GM13977 (cell line): ENCODE measurements at places on chromosomes 7 and 10.

DNA sequence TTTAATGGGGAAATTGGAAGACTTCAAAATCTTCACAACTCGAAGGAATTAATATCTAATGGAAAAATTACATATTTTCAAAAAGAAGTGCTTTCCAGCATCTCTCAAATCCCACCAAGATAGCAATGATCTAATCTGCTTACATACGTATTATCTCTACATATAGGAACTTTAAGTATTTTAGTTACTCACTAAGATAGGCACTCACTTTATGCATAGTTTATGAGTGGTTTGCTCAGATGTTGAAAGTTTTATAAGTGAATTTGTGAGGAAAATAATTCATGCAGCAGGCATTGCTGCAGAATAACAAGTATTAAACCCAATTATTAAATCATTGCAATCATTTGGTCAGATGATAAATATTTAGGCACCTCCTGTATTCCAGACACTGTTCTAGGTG lies 2.3 kb upstream of the CYTH3 start:
- no peak for DNase-seq

DNA sequence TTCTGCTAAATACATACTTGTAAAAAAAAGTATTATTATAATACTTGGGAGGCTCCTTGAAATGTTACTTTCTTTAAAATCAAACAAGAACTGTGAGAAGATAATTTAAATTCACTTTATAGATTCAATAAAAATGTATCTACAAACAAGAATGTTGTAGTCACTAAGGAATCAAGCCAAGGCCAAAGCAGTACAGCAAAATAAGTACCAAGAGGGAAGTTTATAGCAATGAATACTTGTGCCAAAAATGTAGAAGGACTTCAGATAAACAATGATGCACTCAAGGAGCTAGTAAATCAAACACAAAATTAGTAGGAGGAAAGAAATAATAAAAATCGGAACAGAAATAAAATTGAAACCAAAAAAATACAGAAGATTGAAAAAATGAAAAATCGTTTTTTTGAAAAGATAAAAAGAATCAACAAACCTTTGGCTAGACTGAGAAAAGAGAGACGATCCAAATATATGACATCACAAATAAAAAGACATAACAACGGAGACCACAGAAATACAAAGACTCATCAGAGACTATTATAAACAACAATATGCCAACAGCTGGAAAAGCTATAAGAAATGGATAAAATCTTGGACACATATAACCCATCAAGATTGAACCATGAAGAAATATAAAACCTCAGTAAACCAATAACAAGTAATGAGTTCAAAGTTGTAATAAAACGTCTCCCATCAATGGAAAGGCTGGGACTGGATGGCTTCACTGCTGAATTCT lies 286.0 kb upstream of the TMEM229A start:
- DNase-seq = no peak

GRCh38 chr7:68682910-68683309 lies 915.4 kb upstream of the AUTS2 start:
- DNase-seq = no peak

DNA sequence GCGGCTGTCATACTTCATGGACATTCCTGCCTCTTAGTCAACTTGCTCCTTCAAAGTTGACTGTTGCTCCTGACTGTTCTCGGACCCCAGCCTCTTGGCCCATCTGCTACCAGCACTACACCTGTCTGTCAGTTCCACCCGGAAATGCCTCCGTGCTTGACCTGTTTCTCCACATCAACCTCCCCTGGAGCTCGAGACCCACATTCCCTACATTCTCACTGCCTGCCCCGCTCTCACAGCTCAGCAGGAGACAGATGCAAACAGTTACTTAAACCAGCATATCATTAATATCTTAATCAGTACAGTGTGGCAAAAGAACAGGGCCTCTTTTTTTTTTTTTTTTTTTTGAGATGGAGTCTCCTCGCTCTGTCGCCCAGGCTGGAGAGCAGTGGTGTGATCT lies 174.3 kb downstream of the NRP1 start:
- no peak for DNase-seq

- no peak for DNase-seq
Observed at GRCh38 chr7:82105463-82105862, 335.6 kb upstream of the HGF start.

GRCh38 chr10:76306856-76307255 lies 875.4 kb downstream of the LRMDA start:
- DNase-seq = no peak

DNA sequence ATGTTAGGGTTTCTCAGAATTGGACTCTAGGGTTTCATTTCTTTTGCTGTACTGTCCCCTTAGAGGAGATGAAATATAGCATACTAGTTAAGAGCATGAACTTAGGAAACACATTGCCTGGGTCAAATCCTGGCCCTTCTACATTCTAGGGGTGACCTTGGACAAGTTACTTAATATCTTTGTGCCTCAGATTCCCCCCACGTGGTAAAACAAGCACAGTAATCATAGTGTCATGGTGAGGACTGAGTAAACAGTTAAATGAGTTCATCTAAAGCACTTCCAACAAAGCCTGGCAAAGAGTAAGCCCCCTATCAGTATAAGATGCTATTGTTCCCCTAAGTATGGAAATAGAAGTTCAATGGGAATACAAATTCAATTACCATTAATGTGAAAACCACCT lies 5.1 kb downstream of the DPY19L1 start:
- no peak for DNase-seq
